Activated T-helper 1 cell treated with anti-CD3 and anti-CD28 coated beads, Interleukin-12 subunit alpha, Interleukin-12 subunit beta, Interleukin-2, Interleukin-4 antibody, amounts not matched to agents 30 ng/mL and 10 ng/mL and 1 ng/mL, durations not matched to agents 14 hours and 24 hours and 36 hours (primary cell): ENCODE measurements at places on chromosomes 5 and 9.

- no peak for DNase-seq
Measured at GRCh38 chr5:96067894-96068614, 106.4 kb upstream of the ELL2 start.

DNA sequence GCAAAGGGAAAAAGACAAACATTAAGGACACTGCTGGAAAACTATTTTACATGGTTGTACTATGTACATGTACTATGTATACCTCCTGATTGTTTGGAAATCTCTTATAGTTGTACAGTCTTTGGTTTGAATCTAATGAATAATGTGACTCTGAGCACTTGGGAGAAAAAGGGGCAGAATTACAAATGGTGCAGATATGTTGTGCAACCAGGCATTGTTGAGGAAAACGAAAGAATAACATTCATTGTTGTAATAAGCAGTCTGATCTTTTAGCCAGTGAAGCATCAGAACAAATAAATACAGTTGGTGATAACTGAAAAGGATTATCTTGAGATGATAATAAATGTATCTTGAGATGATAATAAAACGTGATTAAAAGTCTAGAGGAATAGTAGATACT is 87.2 kb downstream of the CSNK1G3 start:
- no peak for DNase-seq

DNA sequence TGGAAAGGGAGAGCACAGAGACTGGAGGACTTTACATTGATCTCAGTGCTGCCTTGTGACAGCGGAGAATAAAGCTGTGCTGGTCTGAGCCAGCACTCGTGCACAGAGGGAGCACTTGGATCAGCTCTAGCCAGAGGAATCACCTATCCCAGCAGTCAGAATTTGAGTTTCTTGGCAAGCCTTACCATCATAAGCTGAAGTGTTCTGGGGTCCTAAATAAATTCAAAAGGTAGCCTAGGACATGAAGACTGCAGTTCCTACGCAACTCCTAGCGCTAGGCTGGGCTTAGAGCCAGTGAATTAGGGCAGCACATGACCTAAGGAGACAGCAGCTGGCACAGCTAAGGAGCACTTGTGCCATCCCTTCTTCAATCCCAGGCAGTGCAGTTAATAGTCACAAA is 119.5 kb downstream of the HMHB1 start:
- no peak for DNase-seq

DNA sequence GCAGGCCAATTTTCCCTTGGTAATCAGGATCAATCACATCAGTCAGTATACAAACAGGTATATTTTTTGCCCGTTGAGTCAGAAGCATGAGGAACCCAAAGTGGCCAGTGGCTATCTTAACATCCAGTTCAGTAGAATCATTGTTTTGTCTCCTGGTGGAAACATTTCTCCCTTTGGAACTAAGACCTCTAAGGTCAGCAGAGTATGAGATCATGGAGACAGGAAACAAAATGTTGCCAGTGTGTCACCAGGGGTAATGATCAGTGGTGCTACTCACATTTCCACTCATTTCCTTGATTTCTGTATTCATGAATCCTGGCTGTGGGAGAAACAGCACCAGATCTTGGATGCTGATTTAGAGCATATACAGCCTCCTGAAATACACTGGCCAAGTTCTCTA is 553.0 kb downstream of the CSNK1G3 start:
- no peak for DNase-seq

DNA sequence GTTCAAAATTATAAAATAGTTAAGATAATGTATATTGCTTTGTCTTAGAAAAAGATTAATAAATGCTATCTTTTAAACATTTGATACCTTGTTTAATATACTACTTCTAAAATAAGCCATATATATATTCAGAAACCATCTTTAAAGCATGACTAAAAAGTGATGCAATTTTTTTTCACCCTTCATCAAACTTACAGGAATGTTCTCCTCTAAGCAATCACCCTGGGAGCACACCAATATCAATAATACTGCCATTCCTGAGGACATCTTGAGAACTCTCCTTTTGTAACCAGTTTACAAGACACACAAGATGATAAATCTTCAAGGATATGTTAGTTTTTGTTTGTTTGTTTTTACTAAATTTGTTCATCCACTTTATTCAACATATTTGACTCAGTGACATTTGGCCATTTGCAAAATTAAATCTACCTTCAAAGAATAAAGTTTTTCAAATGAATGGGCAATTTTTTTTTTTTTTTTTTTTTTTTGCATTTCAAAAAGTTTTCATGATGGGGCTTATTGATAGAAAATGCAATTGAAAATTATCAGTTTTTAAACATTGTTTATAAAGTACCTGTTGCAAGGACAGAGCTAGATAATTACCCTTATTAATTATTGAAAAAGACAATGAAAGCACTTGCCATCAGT is 17.2 kb downstream of the FOXD1 start:
- DNase-seq = no peak

DNA sequence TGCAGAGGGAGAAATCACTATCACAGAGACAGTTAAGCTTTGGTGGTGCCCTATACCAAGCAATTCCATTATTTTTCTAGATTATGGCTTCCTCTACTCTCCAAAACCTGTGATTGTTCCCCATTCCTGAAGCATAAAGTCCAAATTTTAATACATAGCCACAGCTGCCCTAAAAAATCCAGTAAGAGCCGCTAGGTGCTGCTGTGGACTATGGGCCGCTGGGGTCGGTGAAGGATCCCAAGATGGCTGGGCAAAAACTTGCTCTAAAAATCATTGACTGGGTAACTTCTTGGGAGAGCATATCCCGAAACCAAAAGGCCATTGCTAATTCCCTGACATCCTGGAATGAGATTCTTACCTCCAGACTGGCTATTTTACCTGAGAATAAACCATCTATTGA is 245.3 kb downstream of the NFIB start:
- no peak for DNase-seq

DNA sequence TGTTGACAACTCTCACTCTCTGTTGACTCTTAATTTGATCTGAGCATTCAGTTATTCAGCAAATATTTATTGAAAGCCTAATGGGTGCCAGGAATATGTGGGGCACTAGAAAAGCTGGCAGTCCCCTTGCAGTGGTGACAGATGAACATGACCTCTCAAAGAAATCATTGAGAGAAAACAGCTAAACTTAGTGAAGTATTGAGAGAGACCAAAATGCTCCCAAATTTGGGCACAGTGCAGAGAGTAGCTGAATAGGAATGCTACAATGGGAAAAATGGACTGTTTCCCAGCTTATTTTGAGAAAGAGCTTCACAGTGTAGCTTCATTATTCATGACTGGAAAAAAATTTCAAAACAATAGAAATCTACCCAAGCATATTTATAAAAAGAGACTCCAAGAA is 257.9 kb downstream of the SGCD start:
- DNase-seq = no peak

DNA sequence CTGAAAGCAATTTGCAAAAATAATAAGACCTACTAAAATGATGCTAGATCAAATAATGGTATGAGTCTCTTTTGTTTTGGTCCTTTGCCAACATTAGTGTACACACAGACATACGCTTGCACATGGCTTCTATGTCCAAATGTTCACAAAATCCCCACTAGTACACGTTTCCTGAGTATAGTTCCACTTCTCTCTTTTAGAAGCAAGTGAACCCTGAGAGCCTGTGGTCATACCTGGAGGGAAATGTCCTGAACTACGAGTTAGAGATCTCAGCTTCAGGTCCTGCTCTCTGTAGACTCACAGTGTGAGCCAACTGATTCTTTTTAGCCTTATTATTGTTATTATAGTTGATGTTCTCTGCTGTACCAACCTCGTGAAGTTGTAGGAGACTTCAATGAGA is 47.3 kb upstream of the ACTBL2 start:
- DNase-seq = no peak

DNA sequence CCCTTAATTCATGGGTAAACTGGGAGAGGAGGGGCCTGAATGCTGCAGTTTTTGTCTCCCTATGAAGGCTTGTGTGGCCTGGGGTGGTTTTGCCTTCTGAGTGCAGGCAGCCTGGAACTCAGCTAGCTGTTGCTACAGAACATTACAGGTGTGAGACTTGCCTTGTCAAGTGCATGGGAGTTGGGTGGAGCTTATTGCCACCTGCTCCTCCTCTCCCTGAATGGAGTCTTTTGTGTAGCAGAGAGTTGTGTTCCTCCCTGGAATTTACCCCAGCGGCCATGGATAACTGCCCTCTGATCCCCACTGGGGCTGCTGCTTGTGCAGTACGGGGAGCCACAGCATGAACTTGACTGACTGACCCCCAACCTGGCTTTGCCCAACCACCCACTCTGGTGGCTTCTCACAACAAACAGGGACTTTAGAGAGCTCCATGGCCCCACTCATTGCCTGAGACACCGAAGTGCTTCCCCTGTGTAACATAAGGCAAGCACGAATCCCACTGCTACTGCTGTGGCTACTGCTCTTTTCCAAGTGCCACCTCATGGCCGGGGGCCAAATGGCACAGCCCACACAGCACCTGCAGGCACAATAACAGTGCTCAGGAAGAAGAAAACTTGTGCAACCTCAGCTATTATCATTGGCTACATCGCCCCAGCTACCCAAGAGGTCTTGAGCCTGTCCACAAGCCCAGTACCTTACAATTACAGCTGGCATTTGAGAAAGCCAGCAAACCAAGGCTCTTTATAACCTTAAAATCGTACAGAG is 942.9 kb downstream of the CDH18 start:
- DNase-seq = no peak

- no peak for DNase-seq
Measured at GRCh38 chr5:134609232-134609851, 23.3 kb downstream of the SAR1B start.

GRCh38 chr5:33180900-33181299 is 259.9 kb upstream of the TARS1 start:
- DNase-seq = no peak

- no peak for DNase-seq
Measured at GRCh38 chr5:118439831-118440230, 548.5 kb downstream of the DTWD2 start.

- DNase-seq = no peak
Measured at GRCh38 chr5:143533978-143534760, 130.7 kb upstream of the NR3C1 start.

GRCh38 chr9:108765265-108765664 is 90.5 kb downstream of the ACTL7B start:
- DNase-seq = no peak

DNA sequence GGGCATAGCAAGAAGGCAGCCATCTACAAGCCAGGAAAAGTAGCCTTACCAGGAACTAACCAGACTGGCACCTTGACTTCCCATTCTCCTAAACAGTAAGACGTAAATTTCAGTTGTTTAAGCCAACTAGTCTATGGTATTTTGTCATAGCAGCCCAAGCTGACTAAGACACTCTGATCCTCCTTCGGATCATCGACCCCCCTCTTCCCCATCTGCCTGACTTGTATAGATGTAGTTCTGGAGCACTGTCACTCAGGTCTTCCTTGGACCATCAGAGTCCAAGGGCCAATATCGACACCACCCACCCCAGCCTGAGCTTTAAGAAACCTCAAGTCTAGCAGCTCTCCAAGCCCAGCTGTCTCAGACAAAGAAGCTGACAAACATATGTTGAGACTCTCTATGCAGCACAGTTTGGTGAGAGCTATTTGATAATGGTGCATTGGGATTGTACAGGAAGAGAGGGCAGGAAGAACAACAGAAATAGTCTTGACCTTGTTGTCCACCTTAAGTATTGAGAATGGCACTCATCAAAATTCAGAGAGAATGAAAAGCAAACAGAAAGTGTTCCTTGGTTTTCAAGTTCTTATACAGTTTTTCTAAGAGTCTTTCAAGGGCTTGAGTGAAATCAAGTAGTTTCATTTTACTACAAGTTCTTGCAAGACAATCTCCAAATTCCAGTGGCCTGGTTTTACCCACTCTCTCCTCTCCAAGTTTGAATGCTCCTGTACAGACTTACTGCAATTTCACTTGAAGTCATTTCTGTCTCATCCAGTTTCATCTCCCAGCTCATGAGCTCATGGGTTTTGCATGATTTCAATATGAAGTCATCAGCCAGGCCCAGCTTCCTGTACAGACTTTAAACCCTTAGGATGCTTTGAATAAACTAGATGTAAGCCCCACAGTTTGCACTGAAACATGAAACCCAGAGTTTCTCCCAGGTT is 122.3 kb upstream of the RAI14 start:
- no peak for DNase-seq

DNA sequence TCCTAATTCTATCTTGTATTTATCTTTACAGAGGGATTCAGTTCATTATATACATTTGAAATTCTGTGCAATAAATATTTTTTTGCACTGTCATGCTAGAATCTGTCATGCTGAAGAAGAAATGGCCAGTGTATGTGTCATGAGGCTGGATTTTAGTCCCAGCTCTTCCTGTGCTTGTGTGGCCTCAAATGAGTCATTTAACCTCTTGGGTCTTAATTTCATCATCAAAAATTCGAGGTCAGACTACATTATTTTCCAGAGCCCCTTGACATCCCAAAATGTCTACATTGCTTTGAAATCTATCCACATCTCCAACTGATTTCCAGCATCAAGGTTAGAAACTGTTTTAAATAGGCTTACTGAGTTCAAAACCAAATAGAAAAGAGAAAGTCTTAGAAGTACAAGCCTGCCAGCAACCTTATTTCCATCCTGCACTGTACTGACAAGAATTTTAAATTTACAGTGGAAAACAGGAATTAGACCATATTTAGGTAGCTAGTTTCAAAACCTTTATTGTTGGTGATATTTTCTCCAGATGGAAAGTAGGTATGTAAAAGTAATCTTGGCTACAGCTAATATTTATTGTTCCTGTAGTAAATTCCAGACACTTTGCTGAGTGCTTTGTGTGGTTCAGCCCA is 96.7 kb upstream of the MAMDC2 start:
- DNase-seq = no peak

GRCh38 chr9:112212926-112213325 is 37.8 kb upstream of the SUSD1 start:
- DNase-seq = no peak

DNA sequence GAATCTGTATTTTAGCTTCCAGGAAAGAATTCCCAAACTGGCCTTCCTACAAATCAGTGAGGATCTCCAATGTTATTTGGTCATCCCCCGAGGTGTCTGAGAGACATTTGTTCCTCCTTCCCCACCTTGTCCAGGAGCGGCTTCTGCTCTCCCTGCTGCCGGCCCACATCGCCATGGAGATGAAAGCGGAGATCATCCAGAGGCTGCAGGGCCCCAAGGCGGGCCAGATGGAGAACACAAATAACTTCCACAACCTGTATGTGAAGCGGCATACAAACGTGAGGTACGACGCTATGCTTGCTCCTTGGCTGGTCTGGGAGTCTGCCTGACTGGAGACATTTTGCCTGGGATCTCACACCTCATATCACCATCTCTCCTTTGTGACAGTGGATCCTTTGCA is 160.4 kb downstream of the CFAP90 start:
- DNase-seq = no peak

DNA sequence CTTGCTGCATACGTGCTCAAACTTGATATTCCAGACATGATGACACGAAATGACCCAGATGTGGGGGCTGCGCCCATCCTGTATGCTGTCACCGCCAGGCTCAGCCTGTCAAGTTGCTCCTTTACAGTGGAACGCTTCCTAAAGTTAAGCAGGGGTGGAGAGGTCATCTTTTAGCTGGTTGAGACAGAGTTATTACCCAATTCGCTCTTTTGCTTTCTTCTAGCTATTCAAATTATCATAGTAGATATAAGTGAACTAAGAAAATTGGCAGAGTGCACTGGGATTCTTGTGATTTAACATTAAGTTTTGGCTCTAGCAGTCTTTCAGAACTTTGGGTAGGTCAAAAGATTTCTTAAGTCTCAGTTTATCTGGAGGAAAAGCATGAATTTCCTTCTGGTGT is 69.8 kb upstream of the BASP1 start:
- DNase-seq = no peak

- no peak for DNase-seq
Measured at GRCh38 chr5:138025285-138025684, 7.6 kb downstream of the FAM13B start.
